GM03348 (cell line): ENCODE measurements at places on chromosomes 7 and 10.
A peak's percentile ranks its signal among the peaks of the same experiment; 100 is the strongest.

DNA sequence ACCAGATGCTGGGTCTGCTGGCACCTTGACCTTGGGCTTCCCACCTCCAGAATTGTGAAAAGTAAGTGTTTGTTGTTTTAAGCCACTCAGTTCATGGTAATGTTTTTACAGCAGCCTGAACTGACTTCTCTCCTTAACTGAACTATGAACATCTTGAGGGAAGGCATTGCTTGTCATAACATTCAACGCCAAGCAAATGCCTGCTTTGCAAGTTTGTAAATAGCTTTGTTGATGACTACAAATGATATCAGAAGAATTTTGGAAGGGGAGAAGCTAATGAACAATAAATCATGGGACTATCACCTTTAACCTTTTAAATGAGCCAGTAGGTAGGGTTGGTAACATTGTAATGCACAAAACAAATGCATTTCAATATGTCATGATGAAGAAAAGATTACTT, 402.4 kb upstream of the ADARB2 start:
- no peak for DNase-seq

GRCh38 chr10:125105706-125106255, 54.6 kb downstream of the CTBP2 start:
- DNase-seq, result no peak

- DNase-seq, result no peak
Measured at GRCh38 chr7:134004829-134005505, 122.2 kb upstream of the LRGUK start.

DNA sequence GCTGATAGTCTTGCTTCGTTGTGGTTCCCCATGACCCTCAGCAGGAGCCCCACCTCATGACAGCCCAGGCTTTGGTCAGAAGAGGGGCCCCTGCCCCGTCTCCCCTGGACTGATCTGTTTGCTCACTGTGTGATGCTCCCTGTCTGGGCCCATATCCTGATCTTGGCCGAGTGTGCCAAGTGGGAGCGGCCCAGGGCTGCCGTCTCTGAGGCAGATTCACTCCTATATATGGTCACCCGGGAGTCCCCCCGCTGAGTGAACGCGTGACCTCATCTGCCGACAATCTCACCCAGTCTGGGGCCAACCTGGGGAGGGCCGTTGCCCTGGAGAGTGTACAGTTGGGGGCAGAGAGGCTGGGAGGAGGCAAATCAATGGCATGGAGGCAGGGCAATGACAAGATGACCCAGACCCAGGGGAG, 34.5 kb downstream of the PPIF start:
- DNase-seq, result peak; percentile 90

DNA sequence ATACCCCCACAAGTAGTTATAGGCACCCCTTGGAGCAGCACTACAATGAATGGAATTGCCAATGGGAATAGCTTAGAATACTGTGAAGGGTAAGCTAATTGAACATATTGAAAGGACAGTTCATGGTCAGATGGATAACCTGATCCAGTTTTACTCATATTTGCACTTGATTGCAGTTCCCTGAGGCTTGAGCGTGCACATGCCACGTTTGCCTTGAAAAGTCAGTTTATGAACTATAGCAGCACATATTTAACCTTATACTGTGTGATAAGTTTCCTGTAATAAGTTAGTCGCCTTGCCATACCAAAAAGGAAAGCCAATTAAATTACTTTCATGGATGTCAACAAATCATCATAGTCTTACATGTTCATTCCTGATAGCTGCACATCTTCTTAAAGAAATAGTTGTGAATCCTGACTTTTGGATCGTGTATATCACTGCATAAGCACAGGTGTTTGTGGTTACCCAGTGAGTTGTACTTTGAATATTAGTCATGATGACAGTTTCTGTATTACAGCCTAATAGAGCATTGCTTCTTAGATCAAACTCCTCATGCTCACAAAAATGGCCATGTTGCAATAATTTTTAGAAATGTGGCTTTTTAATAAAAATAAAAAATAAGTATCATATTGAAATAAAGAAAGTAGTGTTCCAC, 21.6 kb downstream of the DNTT start:
- no peak for DNase-seq

DNA sequence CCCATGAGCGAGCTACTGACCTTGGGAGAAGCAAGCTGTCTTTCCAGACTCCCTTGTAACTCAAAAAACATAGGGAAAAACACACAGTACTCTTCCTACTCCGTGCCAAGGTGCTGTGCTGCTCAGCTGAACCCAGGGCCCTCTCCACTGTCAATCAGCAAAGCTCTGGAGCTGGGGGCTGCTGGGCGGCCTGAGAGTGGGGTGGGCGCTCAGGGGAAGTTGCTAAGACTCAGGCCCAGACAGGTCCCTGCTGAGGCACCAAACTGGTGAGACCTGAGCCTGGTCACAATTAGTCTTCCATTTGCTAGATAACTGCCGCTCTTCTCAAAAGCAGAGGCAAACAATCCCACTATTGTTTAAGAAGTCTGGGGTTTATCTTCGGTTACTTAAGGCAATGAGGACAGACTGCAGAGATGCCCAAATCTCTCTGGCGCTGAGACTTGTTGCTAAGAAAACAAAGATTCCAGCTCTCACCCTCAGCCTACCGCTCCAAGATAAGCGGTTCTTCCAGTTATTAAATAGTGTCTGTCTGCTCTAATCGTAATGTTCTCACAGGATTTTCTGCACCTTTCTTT, 22.0 kb downstream of the STEAP1B start:
- no peak for DNase-seq
